Activated CD4-positive, CD25-positive, alpha-beta regulatory T cell treated with anti-CD3 and anti-CD28 coated beads, Interleukin-2, amount 50 U/mL, for 72 hours (primary cell): ENCODE measurements at places on chromosomes 16 and 17.

- no peak for DNase-seq
Observed at GRCh38 chr17:8122924-8123694, 797 bp downstream of the HES7 start.

- DNase-seq: no peak
Observed at GRCh38 chr17:41937970-41938954, 7.8 kb downstream of the ODAD4 start.

DNA sequence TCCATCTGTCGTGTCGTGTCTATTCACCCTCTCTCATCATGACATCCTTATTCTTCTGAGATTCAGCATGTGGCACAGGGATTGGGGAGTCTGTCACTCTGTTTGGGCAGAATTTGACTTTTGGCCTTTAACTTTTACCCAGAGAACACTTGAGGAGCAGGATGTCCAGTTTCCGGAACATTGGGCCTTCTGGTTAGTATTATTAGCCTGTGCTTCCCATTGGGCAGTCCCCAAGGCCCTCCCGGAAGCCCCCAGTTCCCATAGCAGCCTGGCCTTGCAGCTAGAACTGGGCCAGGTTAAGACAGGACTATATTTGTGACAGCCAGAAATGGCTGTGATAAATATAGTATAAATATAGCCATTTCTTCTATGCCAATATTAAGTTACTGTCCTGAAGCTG is 9.6 kb downstream of the SCN4A start:
- DNase-seq: no peak

DNA sequence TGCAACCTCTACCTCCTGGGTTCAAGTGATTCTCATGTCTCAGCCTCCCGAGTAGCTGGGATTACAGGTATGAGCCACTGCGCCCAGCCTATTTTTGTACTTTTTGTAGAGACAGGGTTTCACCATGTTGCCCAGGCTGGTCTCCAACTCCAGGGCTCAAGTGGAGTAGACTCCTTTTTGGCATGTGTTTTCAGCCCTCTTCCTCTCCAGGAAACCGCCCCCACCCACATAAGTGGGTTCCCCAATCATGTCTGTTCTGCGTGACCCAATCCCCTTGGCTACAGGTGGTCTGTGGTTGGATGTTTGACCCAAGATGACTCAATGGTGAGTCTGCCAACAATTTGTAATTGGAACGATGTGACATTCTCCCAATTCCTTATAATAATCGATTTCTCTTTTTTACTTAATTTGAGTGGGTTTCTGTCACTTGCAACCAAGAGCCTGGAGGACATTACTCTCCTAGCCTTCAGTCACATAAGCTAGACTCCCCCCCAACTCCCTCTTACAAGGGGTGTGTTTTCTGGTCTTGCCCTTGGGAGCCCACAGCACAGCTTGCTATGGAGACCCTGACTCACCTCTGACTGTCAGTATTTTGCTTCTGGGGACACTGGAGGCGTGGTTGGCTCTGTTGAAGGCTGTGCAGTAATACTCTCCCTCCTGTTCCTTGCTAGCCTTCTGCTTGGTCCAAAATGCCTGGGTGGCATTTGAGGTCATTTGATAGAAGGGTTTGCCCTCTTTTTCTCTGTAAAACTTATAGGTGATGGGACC is 34.9 kb downstream of the PECAM1 start:
- DNase-seq: no peak

- peak; percentile 30 for DNase-seq
Observed at GRCh38 chr17:4782652-4783051, 3.5 kb downstream of the VMO1 start.

- DNase-seq: peak; percentile 70
Observed at GRCh38 chr17:80260791-80261158, at the start of gene RNF213. TSS of gene RNF213 (plus strand) at chr17:80260852. CDS start at chr17:80263682, 2,830 bp downstream.

DNA sequence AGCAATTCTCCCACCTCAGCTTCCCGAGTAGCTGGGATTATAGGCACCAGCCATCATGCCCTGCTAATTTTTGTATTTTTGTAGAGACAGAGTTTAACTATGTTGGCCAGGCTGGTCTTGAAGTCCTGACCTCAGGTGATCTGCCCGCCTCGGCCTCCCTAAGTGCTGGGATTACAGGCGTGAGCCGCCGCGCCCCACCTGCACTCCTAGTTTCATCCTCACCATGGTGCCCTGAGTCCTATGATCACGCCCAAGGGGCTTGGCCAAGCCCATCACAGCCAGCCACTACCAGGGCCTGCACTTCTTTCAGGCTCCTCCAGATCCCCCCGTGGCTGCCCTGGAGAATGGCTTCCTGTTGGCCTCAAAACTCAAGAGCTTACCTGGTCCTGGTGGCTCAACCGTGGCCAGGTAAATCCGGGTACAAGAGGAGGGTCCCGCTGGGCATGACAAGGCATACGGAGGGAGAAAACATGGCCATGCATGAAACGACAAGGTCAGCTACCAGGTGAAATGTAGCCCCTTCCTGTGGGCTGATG is 20.4 kb upstream of the TFAP4 start:
- no peak for DNase-seq

- DNase-seq: no peak
Observed at GRCh38 chr16:51569203-51569931, 418.3 kb upstream of the SALL1 start.

GRCh38 chr17:15213381-15214087 is 51.6 kb downstream of the PMP22 start:
- DNase-seq: no peak
